ENCODE measurements at places on chromosomes 13 and 19.

DNA sequence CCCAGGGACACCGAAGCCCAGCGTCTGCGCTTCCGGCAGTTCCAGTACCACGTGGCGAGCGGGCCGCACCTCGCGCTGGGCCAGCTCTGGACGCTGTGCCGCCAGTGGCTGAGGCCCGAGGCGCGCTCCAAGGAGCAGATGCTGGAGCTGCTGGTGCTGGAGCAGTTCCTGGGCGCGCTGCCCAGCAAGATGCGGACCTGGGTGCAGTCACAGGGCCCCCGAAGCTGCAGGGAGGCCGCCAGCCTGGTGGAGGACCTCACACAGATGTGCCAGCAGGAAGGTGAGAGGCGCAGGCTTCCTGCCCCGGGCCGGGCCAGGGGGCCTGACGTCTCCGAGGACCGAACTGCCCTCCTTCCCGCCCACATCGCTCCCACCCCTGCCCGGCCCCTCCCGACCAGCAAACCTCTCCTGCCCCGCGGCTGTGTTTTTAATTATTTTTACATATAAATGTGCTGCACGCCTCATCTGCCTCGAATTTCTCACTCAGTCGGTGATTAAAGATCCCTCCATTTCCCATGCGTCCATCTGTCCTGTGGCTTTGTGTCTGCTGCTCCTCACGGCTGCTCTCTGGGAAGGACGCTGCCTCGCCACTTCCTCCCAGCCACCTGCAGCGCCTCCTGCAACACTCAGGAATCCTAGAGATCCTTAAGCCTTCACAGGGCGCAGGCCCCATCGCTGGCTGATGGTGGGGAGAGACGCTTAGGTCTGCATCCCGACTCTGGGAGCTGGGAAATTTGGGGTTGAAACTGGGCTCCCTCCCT is 4.3 kb downstream of the ZSCAN1 start:
- no peak for DNase-seq

DNA sequence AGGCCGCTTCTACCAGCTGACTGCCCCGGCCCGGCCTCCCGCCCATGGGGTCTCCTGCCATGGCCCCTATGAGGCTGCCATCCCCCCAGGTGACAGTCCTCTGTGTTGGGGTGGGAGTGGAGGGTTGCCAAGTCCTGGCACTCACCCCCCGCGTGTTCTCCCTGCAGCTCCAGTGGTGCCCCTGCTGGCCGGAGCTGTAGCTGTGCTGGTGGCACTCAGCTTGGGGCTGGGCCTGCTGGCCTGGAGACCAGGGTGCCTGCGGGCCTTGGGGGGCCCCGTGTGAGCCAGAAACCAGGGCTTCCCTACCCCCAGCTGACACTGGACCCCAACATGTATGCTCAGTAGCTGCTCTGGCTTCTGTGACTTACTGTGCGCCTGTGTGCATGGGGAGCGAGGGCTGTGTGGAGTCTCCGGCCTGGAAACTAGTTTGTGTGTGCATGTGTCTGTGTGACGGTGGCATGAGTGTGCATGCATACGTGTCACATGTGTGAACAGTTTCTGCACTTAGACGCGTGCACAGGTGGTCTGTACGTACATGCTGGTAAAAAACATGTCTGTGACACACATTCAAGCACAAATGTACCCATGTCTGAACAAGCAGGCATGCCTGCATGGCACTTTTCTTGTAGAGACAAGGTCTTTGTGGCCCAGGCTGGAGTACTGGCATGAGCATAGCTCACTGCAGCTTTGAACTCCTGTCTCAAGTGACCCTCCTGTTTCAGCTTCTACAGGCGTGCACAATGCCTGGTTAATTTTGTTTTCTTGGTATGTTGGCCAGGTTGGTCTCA is 4.9 kb downstream of the ACP4 start:
- DNase-seq, result no peak

GRCh38 chr13:26605845-26606244 is 48.4 kb downstream of the WASF3 start:
- DNase-seq, result no peak

GRCh38 chr13:21362741-21363140 is 96.4 kb downstream of the ZDHHC20 start:
- DNase-seq, result no peak

DNA sequence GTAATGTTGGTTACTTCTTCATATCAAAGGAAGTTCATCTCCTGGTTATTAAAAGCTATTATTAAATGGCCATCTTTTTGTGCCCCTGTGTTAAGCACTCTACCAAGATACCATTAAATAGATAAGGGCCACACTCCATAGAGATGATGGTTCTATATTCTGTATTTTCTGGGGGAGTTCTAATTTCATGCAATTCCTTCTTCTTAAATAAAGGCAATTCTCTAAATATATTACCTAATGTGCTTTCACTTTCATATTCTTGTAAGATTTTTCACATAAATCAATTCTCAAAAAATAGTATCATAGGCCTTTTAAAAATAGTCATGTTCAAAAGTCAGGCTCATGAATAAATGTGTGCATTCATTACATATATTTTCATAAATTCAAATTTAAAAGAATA is 47.0 kb upstream of the USPL1 start:
- DNase-seq, result no peak

GRCh38 chr13:33637978-33638743 is 179.8 kb upstream of the RFC3 start:
- DNase-seq, result no peak

DNA sequence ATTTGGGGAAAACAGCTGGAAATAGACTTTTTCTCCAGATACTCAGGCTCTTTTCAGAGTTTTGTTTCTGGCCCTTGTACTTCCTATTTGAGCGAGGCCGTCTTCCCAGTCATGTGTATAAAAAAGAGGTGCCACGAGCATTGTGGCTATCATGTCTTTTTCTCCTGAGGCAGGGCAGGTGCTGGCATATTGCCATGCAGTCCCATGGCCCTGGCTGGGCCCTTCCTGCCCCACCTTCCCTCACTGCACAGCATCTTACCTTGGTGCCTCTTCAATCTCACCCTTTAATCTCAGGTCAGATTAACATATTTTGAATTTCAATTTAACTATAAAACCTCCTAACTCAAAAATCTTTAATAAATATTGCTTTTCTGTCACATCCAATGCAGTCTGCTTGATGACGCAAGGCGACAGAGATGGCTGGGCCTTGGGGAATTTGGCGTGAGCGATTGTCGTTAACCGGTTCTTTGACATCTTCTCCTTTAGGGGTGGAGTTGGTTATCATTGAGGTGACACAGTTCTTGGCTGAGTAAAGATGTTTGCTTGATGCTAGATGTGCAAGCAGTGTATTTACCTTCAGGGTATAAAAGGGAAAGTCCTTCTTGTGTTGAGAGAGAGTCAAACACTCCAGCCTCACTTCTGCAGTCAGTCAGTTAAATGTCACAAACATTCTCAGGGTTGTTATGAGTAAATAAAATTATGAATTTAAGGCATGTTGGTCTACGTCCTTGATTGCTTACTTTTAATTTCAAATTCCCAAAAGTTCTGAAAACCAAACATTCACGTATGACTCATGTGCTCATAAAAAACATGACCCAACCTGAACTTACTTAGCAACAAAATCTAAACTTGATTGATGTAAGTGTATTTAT is 289.9 kb downstream of the MYO16 start:
- DNase-seq, result no peak

DNA sequence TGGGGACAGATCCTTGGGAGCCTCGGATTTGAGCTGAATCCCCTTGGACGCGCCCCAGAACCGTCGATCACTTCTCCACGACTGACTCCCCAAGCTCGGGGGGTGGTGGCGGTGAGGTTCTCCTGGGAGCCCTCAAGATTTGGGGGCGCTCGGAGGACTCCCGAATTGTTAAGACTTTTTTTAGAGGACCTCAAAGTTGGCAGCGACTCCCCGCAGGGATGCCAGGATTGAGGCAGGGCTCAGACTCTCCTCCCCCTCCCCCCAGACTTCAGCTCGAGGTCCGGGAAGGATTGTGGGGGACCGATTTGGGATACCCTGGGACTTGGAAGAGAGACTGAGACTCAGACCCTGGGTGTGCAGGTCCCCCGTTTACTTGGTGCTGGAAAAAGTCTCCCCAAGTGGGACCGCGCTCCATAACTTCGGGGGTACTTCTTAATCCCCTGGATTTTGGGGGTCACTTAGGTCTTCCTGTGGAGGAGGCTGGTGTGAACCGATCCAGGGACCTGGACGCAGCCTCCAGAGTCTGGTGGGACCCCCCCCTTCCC is 665 bp downstream of the VASP start:
- no peak for DNase-seq

Data from activated T-helper 1 cell treated with anti-CD3 and anti-CD28 coated beads, Interleukin-2, amount 50 U/mL, for 16 hours (primary cell).